ENCODE measurements at places on chromosomes 2 and 18.

DNA sequence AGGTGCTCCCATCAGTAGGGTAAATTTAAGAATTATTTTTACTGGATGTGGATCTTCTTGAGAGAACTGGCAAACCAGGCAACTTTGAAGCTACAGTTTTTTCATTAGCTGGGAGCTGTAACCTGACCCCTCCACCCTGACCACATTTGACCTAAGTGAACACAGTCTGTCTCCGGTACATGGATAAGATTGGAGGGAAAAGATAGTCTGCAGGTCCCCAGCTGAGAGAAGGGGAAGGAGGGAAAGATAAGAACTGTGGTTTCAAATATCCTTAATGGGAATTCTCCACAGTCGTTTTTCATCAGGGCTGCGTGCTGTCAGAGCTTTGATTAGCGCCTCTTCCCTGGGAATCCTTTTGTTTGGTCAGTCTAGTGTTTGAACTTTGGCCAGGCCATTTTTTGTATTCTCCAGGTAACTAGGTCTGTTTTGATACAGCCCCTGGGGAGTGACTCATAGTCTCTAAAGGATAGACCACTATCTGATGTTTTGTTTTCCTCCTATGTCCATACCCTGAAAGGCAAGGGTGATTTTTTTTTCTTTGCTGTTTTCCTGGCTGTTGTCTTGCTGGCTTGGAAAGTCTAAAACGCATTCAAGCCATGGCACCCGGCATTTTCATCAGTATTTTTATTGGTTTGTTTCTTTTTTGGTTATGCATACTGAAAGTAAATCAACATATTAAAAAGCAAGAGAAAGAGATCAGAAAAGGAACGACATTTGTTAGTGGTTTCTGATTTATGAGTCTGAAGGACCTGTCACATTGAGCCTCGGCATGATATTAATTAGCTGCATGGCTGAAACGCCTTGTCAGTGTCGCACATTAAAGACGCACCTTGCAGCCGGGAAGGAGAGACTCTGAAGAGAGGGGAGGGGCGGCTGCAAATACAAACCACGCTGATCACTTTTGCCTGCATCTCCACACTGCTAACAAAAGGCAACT is 183.4 kb upstream of the FN1 start:
- DNase-seq, result no peak

DNA sequence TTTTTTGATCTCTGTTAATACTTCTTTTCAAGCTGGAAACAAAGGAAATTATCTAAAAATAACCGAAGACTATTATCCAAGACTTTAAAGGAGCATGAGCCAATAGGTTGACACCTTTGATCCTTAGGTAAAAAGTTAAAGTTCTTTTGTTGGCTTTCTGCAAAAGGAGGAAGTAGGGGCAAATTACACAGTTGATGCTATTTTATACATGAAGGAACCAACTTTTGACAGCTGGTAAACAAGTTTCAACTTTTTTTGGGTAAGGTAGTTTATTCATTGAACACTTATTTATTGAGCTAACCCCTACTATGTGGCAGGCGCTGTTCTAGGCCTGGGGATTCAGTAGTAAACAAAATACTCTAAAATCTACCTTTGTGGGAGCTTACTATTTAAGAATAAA is 66.6 kb upstream of the ZEB2 start:
- peak; percentile 22 for DNase-seq

GRCh38 chr2:1418566-1418965 is 5.3 kb downstream of the TPO start:
- DNase-seq, result no peak

DNA sequence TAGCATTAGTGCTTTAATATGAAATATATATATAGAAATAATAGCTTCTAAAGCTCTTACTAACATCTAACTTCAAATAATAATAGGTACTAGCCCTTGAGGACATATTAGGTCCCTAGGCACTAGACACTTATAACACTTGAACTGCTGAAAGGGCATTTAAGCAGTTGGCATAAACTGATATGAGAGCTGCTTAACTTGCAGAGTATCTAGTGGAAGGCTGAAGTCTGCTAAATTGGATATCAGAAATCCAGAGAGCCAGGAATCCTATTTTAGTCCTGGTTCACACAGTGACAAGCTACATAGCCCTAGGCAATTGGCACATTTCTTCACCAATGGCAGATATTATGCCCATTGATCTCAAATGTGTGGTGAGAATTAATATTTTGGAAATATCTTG is 326.9 kb upstream of the UBE2E3 start:
- DNase-seq, result no peak

DNA sequence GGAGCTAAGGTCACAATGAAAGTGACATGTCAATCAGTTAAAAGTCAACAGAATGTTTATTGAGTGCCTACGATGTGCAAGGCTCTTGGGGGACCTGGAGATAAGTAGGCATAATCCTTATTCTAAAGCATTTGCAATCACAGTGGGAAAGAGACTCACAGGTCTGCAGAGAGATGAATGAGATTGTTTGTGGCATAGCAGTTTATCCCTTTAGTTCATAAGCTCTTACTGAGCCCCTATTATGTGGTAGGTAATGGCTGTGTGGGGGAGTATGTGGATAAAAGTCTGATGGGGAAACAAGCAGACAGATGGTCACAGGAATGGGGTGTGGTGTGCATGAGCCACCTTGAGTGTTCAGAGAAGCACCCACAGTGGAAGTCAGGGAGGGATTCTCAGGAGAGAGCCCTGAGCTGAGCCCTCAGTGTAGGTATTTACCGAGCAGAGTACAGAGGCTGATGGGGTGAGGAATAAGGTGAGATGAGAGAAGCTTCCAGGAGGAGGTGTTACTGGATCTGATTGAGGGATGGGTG is 48.1 kb downstream of the EMILIN2 start:
- no peak for DNase-seq

- DNase-seq, result no peak
These were observed 425.8 kb upstream of the KCNH7 start for GRCh38 chr2:163264341-163264740.

DNA sequence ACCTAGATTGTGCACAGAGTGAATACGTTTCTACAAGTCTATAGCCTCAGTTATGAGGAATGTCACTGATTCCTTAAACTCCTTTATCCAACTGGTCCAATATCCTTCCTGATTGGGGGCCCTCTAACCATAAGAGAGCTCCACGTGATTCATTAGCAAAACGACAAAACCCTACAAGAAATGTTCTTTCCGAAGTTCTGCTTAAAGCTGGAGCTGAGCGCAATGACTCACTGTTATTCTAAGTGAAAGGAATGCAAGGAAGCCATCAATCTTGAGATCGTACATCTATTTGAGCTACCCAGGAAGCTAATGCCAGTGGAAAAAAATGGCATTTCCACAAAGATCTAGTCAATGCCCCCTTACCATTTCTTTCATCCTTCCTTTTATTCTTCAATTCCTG is 354.9 kb upstream of the CDH20 start:
- no peak for DNase-seq

DNA sequence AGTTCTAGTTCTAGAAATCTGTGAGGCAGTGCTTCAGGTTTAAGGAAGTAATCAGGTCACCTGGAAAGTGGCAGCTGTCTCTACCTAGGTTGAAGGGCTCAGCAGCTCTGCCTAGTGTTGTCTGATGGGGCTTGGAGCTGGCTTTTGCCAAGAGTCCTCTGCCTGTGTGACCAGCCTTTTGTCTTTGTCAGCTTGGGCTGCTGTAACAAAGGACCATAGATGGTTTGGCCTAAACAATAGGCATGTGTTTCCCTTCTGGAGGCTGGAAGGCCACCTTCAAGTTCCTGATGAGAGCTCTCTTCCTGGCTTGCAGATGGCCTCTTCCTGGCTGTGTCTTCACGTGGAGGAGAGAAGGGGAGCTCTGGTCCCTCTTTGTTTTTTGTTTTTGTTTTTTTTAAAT is 13.3 kb downstream of the UBE2F start:
- DNase-seq, result no peak

GRCh38 chr2:71706836-71707235 is 253.5 kb downstream of the DYSF start:
- DNase-seq, result no peak

DNA sequence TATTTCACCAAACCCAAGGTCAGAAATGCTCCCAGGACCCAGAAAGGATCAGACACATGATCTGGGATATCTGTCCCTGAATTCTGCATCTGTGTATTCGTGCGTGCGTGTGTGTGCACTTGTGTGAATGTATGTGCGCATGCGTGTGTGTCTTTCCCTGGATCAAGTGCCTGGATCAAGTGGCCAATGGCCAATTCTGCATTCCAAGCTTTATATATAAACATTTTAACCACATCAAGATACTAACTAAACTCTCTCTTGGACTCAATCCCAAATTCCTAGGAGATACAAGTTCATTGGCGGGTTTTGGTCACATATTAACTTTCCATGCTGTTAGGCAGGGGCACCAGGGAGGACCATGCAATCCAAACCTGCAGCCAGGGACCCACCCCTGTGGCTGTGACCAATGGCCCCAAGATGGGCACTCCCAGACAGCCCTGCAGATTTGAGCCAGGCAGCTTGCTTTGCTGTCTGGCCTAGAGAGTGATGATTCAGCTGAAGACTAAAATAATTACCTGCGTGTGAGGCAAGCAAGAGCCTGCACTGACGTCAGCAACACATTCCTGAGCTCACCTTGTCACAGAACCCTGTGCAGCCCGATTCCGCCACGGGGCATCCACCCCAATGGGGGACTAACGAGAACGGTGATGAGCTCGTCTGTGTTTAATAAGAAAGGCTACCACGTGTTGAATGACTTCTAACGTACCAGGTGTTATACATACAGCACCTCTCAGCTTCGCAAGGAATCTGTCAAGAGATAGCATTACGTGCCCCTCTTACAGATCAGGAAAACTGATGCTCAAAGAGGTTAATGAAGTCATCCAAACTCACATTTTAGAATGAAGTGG is 45.3 kb upstream of the ROCK2 start:
- DNase-seq, result no peak

GRCh38 chr2:229836847-229837246 is 85.0 kb downstream of the TRIP12 start:
- DNase-seq, result no peak

- DNase-seq, result no peak
These were observed 2.7 kb upstream of the VWA3B start for GRCh38 chr2:98084151-98084868.

DNA sequence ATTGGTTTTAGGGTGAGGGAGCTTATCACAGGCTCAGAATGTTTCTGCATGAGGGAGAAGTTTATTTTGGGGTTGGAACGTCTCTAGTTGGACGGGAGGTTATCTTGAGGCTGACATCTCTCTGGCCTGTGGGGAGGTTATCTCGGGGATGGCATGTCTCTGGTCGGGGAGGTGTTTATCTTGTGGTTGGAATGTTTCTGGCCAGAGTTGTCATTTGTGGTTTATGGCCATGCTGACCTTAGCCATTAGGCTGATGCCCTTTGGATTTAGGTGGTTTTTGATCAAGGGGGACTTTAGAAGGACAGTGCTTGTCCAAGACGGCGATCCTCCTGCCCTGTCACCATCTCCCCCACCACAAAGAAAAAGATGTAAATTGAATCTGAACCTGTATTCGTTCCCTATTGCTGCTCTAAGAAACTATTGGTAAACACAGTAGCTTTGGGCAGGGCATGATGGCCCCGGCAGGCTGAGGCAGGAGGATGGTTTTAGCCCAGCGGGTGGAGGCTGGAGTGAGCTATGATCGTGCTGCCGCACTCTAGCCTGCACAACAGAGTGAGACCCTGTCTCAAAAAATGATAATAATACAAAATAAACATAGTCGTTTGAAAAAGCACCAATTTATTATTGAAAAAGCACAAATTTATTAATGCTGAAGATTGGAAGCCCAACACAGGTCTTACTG is 17.8 kb upstream of the MPPE1 start:
- DNase-seq, result no peak

GRCh38 chr18:35283923-35284794 is 5.9 kb downstream of the ZSCAN30 start:
- DNase-seq, result no peak

DNA sequence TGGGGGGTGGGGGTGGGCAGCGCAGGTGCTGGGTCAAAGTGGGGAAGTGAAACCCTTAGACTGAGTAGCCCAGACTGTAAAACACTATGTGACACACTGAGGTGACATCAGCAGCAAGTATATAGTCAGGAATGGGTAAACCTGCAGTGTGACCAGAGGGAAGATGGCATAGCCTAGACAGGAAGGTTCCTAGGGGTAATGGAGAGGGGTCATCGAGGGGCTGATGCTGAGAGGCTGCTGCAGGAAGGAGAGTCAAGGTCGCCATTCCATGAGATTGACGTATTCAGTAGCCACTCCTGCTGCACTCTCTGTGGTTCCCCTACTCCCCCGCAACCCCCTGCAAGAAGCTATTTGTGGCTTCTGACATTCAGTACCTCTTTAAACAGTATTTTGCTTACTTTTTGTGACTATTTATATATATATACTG is 111.7 kb downstream of the CHST9 start:
- no peak for DNase-seq

GRCh38 chr2:182220998-182221397 is 205.8 kb downstream of the PDE1A start:
- no peak for DNase-seq

- DNase-seq, result no peak
These were observed at the start of gene CCDC102B for GRCh38 chr18:68797871-68798270. Gene CCDC102B (plus strand): TSS chr18:68798080. CDS start chr18:68836764, 38,684 bp downstream.

DNA sequence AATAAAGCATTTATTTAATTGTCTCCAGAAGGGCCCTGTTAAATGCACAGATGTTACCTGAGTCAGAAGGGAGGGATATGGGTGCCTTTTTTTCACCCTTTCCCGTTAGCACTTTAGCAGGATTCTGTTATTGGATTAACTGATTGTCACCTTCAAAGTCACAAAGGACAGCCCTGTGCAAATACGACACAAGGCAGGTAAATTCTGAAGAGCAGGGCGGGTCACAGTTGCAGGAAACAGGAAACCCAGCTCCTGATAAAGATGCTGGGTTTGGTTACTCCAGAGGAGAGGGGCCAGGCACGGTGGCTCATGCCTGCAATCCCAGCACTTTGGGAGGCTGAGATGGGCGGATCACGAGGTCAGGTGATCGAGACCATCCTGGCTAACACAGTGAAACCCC is 11.4 kb upstream of the PKDCC start:
- no peak for DNase-seq

DNA sequence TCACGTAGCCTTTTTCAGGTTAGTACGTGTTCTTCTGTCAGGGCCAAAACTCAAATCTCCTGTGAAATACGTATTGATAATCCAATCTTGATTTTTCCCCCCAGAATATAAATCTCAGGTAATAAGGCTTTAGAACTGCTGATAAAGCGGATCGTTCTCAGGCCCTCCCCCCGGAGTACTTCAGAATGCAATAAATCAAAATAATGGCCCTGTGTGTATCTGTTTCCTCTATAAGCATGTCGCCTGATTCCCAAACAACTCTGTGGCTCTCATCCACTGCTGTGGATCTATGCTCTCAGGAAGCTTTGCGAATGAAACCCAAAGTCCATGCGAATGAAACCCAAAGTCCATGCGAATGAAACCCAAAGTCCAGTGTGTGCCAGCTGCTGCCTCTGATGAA is 49.4 kb downstream of the IMPA2 start:
- DNase-seq, result no peak

GRCh38 chr2:98503481-98504105 is 58.9 kb downstream of the INPP4A start:
- DNase-seq, result no peak

GRCh38 chr2:42663828-42664227 is 95.4 kb downstream of the MTA3 start:
- peak; percentile 79 for DNase-seq

Data from bone marrow (tissue), 2 donors.